Activated naive CD4-positive, alpha-beta T cell (primary cell): ENCODE measurements at places on chromosomes 5 and 9.
A peak's percentile ranks its signal among the peaks of the same experiment; 100 is the strongest.

DNA sequence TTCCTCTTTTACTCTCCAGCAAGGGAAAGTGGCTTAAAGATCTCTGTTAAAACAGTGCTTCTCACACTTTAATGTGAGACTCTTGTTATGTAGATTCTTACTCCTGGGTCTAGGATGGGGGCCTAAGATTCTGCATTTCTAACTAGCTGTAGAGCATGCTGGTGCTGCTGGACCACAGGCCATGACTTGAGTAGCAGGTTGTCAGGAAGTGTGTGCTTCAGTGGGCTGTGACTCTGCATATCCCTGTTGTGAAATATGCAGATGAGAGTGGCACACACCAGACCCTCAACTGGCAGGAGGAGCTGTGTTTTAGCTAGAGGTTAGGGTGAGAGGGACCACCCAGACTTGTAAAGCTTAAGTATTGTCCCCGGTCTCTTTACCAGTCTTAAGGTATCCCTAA lies 191.1 kb upstream of the DMRT1 start:
- no peak for DNase-seq

DNA sequence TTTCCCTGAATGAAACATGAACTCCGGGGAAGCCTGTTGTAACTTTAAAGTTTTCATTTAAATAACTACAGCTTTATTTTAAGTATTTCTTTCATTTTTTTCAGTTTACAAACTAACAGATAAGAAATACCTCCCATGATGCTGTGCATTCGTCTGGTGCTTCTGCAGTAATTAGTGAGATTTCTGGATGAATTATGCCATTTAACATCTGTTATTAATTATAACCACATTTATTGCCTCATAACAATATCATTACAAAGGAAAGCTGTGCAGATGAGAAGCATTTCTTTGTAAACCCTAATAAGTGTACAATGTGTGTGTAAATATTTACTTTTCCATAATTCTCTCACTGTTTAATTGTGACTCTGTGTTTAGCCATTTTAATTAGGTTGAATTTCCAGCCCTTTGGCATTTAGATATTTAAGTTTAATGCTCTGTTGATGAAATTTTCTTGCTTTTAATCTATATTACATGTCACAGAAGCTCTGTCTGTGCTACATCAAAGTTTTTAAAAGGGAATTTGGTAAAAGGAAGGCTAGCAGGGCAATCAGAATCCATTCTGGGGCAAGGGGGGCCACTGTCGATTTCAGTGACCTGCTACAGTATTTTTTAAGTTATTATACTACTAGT lies 418.0 kb downstream of the SPATA31D1 start:
- no peak for DNase-seq

DNA sequence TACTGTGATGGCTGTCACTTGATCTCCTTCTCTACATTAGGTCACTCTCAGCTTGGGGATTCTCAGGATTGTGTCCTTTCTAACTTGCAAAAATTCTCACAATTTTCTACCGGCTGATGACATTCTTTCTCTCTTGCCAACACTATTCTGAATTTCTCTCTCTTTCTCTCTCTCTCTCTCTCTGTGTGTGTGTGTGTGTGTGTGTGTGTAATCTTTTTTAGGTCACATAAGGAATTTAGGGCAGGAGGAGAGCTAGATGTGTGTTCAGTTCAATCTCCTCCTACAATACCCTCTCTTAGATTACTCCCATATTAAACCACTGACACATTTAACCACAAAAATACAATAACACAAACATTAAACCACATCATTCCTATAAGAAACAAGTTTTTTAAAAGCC lies 242.3 kb upstream of the NREP start:
- DNase-seq: no peak

- no peak for DNase-seq
Measured at GRCh38 chr9:137050570-137050969, 3.3 kb downstream of the ENTPD2 start.

DNA sequence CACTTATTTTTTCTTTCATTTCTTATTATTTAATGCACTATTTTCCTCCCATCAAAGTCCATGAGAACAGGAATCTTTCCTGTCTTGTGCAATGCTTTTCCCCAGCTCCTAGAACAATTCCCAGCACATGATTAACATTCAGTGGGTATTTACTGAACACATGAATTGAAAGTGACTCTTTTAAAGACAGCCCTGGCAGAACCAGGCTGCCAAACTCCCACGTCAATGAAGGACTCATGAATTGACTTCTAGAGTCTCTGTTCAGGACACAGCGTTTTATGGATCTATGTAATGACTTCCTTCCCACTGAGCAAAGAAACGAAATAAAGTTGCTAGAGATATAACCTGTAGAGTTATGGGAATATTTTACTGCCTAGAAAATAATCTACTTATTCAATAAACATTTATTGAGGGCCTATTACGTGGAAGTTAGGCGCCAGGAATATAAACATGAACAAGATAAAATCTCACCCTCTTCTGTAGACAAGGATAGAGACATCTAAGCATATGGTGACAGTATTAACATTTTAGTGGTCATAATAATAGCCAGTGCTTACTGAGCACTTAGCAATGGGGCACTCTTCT lies 485.9 kb upstream of the KLF4 start:
- no peak for DNase-seq

GRCh38 chr9:115039516-115040120 lies 78.3 kb downstream of the TNC start:
- DNase-seq: no peak

DNA sequence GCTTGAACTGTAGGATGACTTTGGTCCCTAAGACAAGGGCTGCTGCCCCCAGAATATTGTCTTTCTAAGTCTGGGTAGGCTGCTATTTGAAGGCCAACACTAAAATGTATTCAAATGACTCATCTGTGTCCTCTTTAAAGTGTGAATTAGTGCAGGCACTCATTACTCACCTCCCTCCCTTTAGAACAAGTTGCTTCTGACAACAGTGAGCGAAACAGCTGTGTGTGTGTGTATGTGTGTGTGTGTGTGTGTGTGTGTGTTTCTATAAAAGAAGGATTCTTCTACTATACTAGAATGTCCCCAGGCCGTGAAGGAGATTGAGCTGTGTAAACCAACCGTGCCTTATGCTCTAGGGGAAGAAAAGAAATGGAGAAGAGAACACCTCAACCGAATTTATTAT lies 1337.2 kb downstream of the PTPRD start:
- DNase-seq: no peak

- DNase-seq: no peak
Measured at GRCh38 chr9:94984891-94985476, 258.5 kb downstream of the AOPEP start.

DNA sequence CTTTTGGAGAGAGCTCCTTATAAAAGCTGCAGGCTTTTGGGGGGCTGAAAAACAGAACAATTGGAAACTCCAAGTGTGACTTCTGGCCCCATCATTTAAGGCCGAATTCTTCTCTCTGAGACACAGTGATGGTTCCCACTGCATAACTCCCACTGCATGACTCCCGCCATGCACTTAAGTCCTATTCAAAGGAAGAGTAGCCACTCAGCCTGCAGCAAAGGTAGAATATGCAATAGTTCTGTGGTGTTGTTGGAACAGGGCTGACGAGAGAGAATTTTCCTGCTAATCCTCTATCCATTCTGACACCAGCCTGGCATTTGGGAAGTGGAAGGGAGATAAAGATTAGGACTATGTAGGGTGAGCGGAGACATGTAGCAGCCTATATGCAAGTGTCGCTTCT lies 185.6 kb upstream of the ZNF462 start:
- no peak for DNase-seq

- no peak for DNase-seq
Measured at GRCh38 chr9:75376680-75377254, 288.5 kb downstream of the OSTF1 start.

DNA sequence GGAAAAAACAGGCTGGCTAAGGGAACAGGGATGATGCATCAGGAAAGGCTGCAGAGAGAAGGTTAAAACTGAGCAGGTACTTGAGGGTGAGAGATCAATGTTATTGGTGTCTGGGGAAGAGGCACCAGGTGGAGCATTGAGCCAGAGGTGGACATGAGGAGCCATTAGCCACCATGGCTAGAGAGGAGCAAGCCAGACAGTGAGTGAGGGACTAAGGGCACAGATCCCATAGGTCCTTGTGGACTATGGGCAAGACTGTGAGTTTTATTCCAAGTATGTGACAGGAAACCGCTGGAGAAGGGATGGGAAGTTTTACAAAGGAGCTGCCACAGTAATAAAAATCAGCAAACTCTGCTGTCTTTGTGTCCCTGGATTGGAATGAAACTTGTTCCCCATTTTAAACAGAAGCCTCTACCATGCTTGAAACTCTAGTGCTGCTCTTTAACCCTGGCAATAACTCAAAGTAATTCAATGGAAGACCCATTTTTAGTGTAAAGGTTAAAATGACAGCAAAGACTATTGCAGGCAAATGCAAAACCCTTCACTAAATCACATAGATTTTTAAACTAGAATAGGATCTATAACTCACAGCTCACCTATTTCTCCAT lies 349.8 kb downstream of the ENC1 start:
- no peak for DNase-seq

- no peak for DNase-seq
Measured at GRCh38 chr5:4576161-4576748, 563.9 kb upstream of the ADAMTS16 start.

DNA sequence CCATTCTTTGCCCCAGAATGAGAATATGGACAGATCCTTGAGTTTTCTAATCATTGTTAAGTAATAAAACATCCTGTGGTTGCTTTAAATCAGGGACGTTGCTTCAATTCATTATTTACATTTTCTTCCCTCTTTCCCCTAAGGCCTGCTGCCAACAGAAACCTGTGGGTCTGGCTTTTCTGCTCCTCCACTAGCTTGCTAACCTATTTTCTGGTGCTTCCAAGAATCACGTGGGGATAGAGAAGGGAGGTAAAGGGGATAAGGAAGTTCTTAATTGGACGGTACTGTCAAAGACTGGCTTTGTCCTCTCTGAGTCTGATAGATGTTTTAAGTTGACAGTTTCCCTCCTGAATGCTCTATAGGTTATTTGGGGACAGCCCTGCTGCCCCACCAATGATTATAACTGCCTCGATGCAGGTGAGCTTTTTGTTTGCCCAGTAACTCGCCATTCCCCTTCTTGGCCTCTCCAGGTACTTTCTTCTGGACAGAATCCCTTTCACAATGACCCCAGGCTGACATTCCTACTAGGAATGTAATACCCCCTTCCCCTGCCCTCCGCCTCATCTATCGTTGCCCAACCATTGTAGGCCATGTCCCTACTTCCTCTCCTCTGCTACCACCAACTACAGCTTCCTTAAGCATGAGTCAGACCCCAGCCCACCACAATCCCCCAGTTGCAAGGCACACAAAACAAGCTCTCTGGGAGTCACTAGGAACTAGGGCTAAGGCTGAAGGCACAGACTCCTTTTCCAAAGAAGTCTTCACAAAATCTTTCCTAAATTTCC lies 19.9 kb upstream of the CPEB4 start:
- no peak for DNase-seq

DNA sequence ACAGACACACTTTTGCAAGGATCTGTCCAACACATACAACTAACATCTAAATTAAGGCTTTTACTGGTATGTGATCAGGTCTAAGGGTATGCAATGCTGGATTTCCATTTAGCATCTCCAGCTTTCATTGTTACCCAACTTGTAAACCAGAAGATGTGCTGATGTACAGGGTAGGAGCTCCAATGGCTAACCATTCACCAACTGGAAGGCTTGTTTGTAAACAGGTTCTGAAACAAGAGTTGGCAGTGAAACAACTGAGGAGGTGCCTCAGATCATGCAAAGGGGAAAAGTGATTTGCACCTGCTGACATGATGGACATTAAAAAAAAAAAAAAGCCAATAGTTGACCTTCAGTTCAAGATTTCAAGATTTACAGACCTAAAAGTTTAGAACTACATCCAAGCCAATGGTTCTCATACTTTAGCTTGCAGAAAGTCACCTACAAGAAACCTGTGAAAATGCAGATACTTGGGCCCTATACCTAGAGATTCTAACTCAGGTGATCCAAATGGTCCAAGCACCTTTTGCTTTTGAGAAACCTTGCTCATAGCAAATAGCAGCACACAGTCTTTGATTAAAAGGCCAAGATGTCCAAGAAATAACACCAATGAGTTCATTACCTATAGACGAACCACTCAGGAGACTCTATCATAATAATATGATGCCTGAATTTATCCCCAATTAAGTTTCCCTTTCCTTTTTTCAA lies 64.0 kb upstream of the GLRX start:
- no peak for DNase-seq

DNA sequence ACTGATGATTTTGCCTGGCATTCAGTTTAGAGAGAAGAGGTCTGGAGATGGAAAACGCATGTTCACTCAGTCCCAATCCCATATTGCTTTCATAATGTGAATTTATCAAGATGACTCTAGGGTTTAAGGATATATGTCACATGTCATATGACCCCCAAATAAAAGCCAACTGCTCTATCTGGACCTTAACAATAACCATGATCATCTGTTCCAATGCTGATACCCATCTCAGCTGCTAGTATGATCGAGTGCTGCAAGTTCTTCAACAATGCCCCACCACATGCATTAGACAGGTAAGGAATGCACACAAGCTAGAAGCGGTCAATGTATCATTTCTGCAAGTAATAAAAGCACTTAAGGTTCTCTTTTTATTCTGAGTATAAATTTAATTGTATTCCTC lies 91.8 kb downstream of the OXCT1 start:
- no peak for DNase-seq

DNA sequence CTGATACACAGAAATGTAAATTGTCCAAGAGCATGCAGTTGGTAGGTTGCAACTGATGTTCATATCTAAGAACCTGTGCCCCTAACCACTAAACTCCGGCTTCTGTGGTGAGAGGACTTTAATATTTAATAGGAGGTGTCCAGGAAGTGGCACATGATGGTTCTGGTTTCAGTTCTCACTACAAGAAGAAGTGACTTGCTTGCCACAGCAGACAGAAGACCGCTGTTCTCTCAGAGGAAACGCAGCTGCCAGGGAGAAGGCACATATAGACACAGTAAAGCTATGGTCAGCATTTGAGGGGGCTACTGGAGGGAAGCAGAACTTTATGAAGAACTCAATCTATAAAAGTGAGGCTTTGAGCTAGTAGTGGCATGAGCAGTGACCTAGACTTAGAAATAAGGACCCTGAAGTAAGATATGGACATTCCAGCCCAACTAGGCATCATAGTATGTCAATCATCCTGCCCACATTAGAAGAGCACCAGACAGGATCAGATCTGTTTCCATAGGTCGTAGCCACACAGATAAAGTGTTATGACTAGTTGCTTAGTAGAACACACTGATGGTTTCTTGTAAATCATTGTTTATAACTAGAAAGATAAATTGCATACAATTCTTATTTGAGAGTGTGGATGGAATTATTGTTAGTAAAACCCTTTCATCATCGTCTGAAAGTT lies 36.4 kb upstream of the DAB2 start:
- peak; percentile 1 for DNase-seq

DNA sequence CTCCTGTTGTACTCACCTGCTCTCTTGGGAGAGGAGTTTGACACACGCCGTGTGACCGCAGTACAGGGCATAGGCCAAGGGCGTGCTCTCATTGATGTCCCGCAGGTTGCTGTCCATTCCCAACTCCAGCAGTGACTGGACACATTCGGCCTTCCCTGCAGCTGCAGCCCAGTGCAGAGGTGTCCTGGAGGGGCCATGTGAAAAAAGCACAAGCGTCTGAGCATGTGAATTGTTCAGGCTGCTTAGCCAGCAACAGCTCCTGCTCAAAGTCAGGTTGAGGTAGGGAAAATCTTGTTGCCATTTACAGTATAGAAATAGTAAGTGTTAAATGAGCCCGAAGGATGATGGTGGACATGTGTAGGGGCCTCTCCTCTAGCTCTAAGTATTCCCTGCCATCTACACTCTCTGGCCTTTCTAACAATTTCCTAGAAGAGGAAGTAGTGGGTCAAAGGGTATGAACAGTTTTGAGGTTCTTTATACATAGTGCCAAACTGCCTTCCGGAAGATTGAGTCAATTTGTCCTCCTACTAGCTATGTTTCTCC lies 116.5 kb downstream of the ANKRD55 start:
- DNase-seq: no peak

- no peak for DNase-seq
Measured at GRCh38 chr5:173542964-173543363, 73.5 kb downstream of the BOD1 start.
